ENCODE measurements at places on chromosomes 12 and 14.

GRCh38 chr12:104569346-104570173 is 112.8 kb downstream of the CHST11 start:
- peak; percentile 54 for DNase-seq

GRCh38 chr12:123828854-123829547 is 66.9 kb downstream of the DNAH10 start:
- DNase-seq, result no peak

- no peak for DNase-seq
These were observed 413.4 kb upstream of the TBX3 start for GRCh38 chr12:115097416-115097815.

GRCh38 chr12:32515137-32515873 is 115.9 kb downstream of the FGD4 start:
- no peak for DNase-seq

GRCh38 chr12:40945772-40946171 is 242.3 kb upstream of the PDZRN4 start:
- DNase-seq, result no peak

DNA sequence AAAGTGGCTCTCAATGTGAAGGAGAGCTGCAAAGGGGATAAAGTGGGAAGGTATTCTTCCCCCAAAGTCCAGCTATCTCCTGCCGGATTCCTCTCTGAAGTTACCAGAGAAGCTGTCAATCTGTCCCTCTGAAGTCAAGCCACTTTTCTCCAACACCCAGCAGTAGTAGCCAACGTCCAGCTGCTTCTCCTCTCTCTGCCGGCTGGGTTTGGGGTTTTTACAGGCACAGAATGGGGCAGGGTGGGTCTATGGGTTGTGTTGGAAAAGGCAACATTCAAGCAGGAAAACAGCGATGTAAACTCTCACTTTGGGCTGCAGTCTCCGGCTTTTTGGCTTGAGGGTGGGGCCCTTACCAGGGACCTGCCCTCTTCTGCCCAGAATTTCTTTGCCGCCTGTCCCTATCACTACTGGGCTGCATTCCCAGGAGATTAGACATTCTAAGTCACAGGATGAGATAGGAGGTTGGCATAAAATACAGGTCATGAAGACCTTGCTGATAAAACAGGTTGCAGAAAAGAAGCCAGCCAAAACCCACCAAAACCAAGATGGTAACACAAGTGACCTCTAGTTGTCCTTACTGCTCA is 16.3 kb downstream of the CAPZA3 start:
- DNase-seq, result no peak

DNA sequence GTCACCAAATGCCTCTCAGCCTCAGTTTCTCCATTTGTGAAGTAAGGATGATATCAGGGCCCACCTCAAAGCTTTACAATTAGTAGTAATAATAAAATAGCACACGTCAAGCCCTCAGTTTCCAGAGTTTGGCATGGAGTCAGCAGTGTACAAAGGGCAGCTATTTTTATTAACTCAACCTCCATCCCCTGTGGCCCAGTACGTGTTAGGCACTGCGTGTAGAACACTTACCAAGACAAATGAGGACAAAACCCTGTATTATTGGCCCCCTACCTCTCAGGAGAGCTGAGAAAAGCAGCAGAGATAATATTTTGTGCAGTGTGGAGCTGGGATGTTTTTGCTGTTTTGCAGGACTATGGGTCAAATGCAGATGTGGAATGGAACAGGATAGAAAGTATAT is 280.8 kb downstream of the C12orf75 start:
- DNase-seq, result no peak

DNA sequence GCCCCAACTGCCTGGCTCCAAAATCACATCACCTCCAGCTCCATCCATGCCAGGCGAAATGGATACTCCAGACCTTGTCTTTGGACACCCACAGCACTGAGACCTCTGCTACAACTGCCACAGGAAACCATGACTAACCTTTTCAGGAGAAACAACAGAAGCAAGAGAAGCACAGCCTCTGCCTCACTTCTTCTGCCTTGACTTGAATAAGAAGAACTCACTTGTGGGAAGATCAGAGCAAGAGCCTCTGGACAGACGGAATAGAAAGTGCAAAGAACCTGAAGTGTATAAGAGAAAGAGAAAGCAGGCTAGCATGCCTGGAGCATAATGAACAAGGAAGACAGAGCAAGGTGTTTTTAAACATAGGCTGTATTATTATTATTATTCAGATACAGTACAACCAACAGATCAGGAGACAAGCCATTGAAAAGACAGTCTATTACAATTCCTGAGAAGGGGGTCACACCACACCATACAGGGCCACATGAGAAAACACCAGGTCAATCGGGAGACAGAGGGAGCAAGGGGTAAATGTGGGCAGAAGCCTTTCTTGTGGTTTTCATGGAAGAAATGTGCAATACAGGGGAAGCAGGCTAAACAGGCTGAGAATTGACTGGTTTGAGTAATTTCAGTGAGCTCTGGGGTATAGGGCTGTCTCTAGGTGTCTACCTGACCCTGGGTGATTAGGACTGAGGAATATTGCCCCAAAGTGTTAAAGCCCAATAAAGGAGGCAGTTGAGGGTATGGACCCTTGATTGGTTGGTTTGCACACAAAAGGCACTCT is 7.4 kb upstream of the OR10P1 start:
- no peak for DNase-seq

DNA sequence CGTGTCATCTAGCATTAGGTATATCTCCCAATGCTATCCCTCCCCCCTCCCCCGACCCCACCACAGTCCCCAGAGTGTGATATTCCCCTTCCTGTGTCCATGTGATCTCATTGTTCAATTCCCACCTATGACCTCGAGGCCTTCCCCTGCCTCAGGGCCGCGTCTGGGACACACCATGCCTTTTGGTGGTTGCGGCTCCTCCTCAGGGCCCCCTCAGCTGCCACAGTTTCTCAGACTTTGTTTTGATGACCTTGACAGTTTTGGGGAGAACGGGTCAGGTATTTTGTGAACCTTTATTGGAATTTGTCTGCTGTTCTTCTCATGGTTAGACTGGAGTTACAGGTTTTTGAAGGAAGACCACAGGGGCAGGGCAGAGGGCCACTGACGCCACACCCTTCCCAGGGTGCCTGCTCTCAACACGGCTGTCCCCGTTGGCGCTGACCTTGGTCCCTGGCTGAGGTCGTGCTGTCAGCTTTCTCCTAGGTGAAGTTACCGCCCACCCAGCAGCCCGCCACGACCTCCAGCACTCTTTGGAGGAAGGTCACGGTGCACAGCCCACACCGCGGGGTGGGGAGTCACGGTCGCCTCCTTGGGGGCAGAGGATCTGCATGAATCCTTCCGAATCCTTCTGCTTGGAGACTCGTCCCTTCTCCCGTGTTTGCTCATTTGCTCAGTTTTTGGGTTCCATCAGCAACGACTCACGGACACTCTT is 130.5 kb downstream of the KIF26A start:
- no peak for DNase-seq

GRCh38 chr12:82896979-82897378 is 210.3 kb downstream of the TMTC2 start:
- no peak for DNase-seq

GRCh38 chr12:122265476-122265875 is 818 bp downstream of the VPS33A start:
- peak; percentile 22 for DNase-seq

DNA sequence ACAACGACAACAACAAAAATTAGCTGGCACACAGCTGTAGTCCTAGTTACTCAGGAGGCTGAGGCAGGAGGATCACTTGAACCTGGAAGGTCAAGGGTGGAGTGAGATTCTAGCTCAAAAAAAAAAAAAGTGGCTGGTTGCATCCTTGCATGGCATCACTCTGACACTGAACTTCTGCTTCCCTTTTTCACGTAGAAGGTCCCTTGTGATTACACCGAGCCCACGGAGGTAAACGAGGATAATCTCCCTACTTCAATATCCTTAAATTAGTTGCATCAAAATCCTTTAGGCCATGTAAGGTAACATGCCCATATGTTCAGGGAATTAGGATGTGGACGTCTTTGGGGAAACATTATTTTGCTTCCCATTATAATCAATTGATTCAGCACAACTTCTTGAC is 4.0 kb upstream of the PPP4R4 start:
- DNase-seq, result no peak

DNA sequence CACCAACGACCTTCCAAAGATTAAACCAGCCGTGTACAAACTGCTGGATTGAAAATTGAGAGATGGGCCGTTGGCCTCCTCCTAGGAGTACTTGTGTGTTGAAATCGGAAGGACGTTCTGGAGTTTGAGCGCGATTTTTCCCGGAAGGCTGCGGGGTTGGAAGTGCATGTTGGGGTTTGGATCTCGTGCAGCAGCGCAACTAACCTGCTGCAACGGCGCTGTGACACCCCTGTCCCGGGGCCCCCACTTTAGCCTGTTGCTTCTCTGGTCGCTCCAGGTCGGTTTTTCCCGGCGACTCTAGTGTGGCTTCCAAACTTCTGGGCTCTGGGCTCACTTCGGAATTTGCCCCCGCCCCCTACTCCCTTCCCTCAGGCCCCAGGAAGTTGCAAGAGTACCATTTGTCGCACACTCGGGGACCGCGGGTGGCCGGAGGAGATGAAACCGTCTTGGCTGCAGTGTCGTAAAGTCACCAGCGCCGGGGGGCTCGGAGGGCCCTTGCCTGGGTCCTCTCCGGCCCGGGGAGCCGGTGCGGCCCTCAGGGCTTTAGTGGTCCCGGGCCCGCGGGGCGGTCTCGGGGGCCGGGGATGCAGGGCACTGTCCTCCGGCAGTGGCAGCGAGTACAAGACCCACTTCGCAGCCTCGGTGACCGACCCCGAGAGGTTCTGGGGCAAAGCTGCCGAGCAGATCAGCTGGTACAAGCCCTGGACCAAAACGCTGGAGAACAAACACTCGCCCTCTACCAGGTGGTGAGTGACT is at the start of gene ACSS3:
TSS of gene ACSS3 (plus strand) at position 394 of the 756 bp plus-strand sequence. CDS start at position 436, 42 bp downstream.
- DNase-seq, result no peak

DNA sequence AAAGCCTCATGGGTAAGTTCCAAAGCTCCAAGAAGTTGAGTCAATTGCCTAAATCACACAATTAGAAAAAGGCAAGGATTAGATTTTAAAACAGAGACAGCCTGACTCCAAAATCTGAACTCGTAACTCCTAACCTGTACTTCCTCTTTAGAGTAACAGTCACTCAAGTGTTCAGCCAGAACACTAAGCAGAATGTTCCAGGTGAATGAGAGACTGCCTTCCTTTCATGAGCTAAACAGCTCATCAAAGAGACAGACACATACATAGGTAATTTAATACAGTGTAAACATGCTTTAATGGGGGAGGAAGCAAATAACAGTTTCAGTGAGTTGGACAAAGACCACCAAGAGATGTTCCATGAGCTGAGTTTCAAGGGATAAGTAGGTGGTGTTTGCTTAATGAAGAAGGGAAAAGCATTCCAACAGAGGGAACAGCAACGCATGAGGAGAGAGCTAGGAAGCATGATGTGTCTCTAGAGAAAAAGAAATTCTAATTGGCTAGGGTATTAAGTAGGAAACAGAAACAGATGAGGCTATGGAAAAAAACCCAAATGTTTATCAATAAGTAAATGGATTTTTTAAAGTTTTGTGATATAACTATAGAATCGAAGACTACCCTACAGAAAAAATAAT is 403.9 kb downstream of the MED13L start:
- no peak for DNase-seq

- no peak for DNase-seq
These were observed 1.4 kb upstream of the ACSM4 start for GRCh38 chr12:7302266-7302986.

GRCh38 chr12:118025168-118025567 is 8.7 kb downstream of the RFC5 start:
- DNase-seq, result no peak

DNA sequence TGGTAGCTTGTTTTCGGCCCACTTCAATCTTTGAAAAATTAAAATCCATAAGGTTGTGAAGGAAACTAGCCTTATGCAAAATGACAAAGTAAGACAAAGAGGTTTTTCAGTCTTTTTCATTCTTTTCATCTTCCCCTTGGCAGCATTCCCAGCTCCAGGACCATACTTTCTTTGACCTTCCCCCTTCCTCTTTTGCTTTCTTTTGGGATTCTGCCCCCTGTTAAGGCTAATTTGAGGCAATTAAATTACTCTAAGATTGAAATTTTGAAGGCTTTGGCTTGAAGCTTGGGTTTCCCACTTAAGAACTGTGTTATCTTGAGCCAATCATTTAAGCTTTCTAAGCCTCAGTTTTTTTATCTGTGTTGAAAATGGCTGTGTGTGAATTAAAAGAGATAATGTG is 124.9 kb downstream of the DACT1 start:
- no peak for DNase-seq

GRCh38 chr12:124683152-124684124 is 116.0 kb upstream of the NCOR2 start:
- no peak for DNase-seq

GRCh38 chr14:68788996-68789820 is 3.7 kb downstream of the ZFP36L1 start:
- peak; percentile 81 for DNase-seq

- no peak for DNase-seq
These were observed 2.8 kb upstream of the MYL6 start for GRCh38 chr12:56155256-56155845.

GRCh38 chr12:55072083-55072482 is 52.3 kb downstream of the NEUROD4 start:
- DNase-seq, result peak; percentile 50

DNA sequence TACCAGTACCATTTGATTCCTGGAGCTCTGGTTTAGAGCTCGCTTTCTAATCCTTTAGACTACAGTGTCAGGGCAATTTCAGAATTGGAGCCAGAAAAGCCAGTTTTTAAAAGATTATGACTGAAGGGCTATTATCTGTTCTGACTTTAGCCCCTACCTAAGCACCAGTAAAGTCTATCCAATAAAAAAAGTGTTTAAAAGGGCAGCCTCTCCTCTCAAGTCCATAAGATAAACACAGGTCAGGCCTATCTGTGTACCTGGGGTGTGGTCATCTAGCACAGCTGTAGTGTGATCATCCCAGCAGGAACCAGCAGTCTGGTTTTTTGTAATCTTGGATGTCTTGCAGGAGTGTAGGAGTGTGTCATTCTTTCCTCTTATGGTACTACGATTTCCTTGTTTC is 6.6 kb downstream of the APPL2 start:
- no peak for DNase-seq

GRCh38 chr14:73746520-73747378 is 32.6 kb upstream of the PNMA1 start:
- DNase-seq, result no peak

DNA sequence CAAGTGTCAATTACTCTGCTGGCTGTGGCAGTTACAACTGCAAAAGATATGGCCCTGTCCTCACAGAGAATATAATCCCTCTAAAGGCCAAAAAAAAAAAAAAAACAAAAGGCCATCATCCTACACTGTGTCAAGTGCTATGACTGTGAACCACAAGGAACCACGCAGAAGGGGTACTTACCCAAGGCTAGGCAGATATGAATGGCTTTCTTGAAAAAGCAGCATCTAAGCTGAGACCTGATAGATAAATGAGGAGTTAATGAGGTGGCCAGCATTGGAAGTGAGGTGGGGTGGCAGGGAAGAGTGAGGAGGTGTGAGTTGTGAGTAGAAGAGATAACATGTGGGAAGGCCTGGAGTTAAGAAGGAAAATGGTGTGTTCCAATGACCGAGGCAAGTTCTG is 16.4 kb upstream of the IL22 start:
- DNase-seq, result no peak

DNA sequence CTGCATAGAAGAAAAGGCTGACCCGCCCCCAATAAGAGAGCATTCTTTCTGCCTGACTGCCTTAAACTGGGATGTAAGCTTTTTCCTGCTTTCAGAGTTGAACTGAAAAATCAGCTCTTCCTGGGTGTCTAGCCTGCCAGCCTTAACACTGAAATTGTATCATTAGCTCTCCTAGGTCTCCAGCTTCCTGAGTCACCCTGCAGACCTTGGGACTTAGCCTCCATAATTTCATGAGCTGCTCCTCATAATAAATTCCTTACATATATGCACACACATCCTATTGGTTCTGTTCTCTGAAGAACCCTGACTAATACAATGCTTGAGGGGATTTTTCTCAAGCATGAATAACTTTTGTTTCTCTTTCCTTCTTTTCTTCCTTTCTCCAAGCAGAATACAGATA is 76.4 kb upstream of the FAR2 start:
- DNase-seq, result no peak

Data from germinal center (tissue), 1 donor.